ENCODE measurements at places on chromosomes 11 and 22.

- DNase-seq: no peak
Measured at GRCh38 chr11:64123679-64124078, 42.2 kb downstream of the MACROD1 start.

GRCh38 chr11:125871391-125872137 lies 15.9 kb upstream of the HYLS1 start:
- DNase-seq: peak; percentile 33

DNA sequence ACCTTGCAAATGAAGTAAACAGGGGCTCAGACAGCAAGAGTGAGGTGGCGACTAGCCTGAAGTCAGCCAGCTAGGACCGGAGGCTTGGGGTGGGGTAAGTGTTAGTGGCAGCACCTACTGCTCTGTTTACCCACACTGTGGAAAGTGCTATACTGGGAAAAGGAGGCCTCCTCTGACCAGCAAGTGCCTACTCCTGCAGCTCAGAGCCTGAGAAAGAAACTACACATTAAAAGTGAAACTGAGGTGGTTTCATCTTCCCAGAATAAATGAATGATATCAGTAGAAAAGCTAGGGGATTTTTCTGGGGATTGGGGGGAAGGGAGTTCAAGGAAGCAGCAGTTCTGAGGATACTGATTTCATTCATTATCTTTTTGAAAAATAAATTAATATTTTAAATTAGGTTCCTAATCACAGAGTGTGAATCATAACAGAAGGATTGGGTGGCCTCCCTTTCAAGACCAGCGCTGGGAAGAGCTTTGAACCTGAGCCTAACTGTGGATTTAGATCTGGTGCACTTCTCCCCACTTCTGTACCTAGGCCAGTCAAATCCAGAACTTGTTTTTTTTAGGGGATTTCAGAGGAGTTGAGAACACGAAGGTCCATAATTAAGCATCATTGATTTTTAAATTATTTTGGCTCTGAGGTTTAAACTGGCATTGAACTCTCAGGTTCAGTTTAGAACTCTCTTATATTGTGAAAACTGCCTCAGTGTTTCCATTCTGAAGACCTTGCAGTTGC lies 48.1 kb upstream of the GRAMD1B start:
- no peak for DNase-seq

DNA sequence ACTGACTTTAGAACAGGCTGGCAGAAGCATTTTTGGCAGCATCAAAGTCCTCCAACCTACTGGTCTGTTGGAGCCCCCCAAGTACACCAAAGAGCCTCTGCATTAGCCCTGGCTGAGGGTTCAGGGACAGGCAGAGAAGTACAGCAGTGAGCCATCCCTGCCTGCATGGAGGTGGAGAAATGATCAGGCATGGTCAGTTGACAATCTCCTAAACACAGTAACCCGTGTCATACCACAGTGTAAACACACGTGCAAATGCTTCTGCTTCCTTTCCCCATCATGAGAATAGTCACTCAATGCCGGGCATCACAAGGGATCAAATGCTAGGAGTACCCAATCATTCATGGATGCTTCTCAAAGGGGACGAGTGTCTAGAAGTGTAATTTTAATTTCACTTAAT lies 8.2 kb downstream of the SERPIND1 start:
- DNase-seq: no peak

- no peak for DNase-seq
Measured at GRCh38 chr22:30249049-30250038, 2.8 kb upstream of the LIF start.

- DNase-seq: no peak
Measured at GRCh38 chr22:35611200-35611890, 5.8 kb downstream of the MB start.

DNA sequence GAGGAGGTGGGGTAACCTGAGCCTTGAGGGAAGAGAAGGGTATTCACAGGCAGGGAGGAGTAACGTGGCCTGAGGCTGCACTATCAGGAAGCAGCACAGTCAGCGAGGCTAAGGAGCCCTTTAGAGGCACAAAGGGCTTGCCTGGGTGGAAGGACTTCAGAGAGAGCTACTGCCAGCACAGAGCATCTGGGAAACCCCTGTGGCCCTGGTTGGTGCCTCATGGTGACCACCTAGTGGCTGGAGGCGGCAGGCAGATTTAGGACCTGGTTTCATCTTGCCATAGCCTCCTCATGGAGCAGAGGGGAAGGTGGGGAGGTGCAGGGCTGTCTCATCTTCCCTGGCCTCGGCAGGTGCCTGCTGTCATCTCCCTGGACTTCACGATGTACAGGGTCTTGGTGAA lies 64.5 kb downstream of the MPPED1 start:
- no peak for DNase-seq

DNA sequence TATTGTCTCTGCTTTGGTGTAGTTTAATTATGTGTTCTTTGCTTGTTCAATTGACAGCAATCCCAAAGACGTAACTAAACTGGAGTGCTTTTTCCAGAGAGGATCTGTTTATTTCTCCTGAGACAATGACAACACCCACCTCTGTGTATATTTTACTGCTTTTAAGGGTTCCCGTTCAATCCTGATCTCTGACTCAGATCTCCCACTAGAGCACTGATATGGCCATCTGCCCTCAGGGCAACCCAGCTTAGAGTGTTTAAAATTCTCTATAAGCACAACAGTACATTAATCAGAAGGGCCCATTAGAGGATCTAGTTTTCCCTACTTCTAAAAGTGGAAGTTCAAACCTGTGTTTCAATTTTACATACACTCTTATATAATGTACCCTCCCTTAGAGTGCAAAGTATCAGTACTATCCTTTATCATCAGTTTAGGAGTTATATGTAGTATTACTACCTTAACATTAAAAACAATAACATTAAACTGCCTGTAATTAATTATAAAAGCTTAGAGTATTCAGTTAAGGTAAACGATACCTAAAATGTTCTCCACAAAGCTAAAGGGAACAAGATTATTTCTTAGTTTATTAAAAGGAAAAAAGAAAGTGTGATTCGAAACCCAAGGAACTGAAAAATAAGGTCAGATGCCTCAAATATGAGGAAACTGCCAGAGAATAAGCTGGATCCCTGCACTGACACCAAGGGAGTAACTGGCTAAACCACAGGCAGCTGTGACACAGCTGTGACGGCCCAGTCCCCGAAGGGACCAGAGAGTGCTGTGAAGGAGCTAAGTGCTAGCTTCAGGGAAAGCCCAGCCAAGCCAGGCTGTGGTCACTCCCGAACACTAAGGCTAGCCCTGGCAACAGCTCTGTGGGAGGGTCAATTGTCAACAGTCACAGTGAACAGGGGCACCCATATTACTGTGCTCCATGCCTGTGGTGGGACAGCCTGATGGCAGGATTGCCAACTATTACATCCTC lies 15.2 kb downstream of the UFD1 start:
- no peak for DNase-seq

- no peak for DNase-seq
Measured at GRCh38 chr11:32137263-32137662, 46.4 kb downstream of the RCN1 start.

- DNase-seq: no peak
Measured at GRCh38 chr11:63643205-63643604, 28.0 kb downstream of the ATL3 start.

GRCh38 chr11:71183878-71184277 lies 68.5 kb downstream of the SHANK2 start:
- no peak for DNase-seq

DNA sequence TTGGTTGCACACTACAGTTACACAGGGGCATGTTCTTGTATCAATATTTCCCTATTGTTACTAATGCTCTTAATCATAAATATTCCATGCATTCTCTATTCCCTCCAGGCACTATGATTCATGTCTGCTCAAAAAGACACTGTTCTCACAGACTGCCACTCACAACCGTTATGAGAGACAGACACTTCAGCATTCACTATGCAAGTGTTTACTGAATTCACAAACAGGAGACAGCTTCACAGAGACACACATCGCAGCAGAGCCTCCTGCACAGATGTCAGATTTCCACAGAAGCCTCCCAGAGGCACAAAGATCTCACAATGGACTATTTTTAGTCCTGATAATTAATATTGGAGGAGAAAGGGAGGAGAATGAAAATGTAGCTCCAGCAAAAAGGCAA lies 930.4 kb downstream of the OPCML start:
- no peak for DNase-seq

DNA sequence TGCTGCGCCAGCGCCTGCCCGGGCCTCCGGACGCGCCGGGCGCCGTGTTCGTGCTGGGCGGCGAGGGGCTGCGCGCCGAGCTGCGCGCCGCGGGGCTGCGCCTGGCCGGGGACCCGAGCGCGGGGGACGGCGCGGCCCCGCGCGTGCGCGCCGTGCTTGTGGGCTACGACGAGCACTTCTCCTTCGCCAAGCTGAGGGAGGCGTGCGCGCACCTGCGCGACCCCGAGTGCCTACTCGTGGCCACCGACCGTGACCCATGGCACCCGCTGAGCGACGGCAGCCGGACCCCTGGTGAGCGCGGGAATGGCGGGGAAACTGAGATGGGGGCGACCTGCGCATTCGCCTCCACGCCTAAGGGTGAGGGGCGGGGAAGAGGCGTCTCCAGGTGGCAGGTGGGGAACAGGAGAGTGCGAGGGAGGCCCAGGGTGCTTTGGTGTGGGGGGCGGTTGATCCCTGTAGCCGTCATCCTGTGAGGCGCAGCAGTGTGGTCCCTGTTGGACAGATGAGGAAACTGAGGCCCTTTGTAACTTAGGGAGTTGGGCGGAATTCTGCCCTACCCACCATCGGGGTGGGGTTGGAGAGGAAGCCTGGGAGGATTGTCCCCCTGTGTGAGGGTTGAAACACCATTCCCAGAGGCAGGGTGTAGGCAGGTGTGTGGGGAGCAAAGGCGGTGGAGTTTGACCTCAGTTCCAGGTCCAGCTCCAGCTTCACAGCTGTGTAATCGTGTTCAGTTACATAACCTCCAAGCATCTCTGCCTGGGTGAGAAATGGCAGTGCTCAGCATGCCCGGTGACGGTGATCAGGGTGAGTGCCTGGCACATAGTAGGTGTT lies 758 bp downstream of the PDXP start:
- no peak for DNase-seq

DNA sequence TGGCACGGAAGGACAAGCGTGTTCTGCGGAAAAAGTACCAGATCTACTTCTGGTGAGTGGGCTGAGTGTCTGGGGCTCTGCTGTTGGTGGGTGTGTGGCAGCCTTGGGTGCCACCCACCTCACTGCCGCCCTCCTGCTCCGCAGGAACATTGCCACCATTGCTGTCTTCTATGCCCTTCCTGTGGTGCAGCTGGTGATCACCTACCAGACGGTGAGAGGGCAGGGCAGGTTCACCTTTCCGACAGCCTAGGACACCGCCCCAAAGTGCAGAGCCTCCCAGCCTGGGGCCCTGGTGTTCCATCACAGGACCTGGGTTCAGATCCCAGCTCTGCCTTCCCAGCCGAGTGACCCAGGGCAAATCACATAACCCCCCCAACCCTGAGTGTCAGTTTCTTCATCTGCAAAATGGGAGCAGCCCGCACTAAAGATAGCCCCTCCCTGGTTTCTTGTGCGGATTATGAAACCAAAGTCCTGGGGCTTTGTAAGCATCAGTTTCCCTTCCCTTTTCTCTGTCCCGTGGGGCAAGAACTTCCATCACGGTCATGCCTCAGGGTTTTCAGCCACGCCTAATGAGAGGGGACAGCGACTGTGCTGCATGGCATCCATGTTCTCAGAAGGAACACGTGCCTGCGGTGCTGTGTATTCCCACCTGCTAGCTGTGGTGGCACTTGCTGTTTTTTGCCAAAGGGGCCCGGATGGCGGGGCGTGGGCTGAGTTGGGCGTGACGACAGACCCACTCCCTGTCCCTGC lies 9.8 kb upstream of the TAGLN start:
- DNase-seq: no peak

GRCh38 chr11:30451626-30452025 lies 128.7 kb downstream of the ARL14EP start:
- DNase-seq: no peak

- DNase-seq: no peak
Measured at GRCh38 chr11:124759266-124760204, 2.6 kb downstream of the ESAM start.

DNA sequence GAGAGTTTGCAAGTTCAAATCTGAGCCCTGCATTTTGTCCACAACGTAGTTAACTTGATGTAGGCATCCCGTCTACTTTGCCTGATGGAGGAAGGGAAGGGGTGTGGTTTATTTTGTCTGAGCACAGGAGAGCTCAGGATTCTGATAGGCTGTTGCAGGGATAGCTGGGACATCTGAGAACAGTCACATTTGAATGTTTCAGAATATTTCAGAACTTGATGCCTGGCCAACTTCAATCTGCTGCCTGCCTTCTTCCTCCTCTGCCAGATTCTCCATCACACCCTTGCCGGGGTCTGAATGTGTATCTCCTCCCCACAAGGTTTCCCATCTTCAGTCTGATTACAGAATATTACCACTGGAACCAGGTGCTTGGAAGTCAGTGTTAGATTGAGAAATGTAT lies 51.6 kb downstream of the NTM start:
- DNase-seq: no peak

- no peak for DNase-seq
Measured at GRCh38 chr11:10476342-10476741, 21.3 kb downstream of the AMPD3 start.

- DNase-seq: no peak
Measured at GRCh38 chr11:30260813-30261212, 30.0 kb downstream of the FSHB start.

DNA sequence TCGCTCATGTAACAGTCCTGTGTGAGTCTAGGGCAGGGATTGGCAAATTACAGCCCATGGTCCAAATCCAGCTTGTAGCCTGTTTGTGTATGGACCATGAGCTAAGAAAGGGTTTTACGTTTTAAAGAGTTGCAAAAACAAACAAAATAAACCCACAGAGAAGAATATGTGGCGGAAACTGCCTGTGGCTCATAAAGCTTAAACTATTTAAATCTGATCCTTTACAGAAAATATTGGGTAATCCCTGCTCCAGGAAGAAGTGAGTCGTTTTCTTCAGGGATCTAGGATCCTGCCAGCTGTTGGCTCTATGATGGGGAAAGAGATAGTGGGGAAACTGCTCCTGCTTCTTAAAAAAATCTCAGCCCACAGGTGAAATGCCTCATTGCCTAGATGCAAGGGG lies 3.4 kb upstream of the OR6Q1 start:
- no peak for DNase-seq

DNA sequence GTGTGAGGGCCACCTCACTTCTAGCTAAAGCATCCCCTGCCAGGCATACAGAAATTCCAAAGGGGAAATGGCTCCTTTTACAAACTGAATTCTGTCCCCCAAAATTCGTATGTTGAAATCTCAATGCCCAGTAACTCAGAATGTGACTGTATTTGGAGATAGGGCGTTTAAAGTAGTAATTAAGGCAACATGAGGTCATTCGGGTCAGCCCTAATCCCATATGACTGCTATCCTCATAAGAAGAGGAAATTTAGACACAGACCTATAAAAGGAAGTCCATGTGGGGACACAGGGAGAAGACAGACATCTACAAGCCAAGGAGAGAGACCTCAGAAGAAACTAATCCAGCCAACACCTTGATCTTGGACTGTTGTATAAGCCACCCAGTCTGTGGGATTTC lies 119.1 kb downstream of the CHST1 start:
- DNase-seq: no peak

- no peak for DNase-seq
Measured at GRCh38 chr11:95776859-95777258, 12.7 kb downstream of the FAM76B start.

- no peak for DNase-seq
Measured at GRCh38 chr11:114057605-114058004, 1.9 kb upstream of the ZBTB16 start.

All from hematopoietic multipotent progenitor cell treated with erythropoietin and hydrocortisone succinate and interleukin-3 and kit ligand, for 15 days (in vitro differentiated cells).